Activated naive CD4-positive, alpha-beta T cell treated with anti-CD3 and anti-CD28 coated beads, Interleukin-2, amount 50 U/mL, for 16 hours (primary cell): ENCODE measurements at places on chromosomes 5 and 9.
A peak's percentile ranks its signal among the peaks of the same experiment; 100 is the strongest.

DNA sequence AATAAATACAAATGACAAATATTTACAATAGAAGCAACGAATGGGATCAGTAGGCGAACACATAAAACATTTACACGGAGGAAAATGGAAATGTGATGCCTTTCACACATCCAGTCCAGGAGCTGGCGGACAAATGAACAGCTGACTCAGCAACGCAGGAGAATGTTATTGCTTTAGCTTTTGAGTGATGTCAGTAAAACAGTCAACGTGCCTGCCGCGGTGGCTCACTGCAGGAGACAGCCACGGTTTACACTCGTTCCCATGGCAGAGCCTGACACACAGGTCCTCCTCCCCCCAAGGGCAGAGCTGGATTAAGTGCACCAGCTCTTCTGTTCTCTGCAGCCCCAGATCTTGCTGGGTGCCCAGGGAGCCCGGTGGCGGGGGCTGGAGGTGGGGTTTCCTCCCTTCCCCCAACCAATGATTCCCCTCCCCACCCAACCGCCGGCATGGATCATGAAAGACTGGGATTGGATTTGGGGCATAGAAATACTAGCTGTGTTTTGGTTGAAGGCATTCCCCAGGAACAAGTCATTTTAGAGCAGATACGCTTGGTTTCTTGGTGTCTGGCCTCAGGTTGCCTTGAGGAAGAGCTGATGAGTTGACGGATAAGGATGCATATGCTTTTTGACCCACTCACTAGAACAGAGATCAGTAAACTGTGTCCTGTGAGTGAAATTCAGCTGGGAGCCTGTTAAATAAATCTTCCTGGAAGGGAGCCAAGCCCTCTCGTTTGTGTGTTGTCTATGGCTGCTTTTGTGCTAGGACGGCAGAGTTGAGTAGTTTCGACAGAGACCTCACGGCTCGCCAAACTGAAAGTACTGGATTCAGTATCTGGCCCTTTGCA, 12.5 kb downstream of the STC2 start:
- DNase-seq, result no peak

DNA sequence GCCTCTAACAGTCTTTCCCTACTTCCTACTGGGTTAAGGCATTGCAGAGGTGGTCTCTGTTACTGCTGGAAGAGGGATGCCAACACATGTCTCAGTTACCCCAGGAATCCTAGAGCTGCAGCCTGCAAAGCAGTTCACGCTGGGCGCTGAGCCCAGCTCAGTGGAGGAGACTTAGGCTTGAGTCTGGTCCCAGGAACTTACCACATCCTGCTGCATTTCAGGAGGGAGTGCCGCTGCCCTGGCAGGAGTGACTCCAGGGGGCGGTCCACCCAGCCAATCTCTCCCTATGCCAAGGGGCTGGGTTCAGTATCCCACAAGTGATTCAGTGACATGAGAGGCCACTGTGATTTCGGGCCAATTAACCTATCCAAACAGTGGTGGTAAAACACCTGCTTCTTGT, 7.6 kb downstream of the TTC16 start:
- no peak for DNase-seq

DNA sequence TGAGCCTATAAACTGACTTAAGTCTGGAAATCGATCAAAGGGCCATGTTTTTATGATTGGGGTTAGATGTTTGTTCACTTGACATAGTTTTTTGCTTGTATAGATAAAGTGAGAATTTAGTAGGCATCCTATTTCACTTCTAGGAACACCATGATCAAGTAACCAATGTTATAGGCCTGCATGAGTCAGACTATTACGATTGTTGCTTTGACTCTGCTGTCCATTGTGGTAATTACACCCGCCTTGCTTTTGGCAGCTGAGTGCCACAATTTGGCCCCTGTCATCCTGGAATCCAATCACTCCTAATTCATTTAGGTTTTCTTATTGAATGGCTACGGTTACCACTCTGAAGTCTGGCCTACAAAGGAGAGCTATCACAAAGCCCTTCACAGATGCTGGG, 67.8 kb upstream of the IL33 start:
- no peak for DNase-seq

DNA sequence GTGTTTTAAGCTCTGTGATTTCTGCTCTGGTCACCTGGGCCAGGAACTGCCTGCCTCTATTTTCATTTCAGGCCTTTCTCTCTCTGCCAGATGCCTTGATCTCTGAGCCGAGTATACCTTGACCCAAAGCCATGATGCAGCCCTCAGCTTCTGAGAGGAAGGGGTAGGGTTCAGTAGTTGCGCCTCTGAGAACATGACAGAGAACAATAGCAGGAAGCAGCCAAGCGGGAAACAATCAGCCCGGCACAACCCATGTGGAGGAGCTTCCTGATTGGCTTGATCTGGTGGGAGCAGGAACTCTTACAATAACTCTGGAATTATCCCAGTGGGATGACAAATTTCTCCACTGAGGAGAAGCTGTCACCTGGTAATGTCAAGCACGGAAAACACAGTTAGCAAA, 127.4 kb downstream of the PALM2AKAP2 start:
- DNase-seq, result no peak

GRCh38 chr5:167721926-167722440, 569.5 kb upstream of the WWC1 start:
- DNase-seq, result no peak

- DNase-seq, result no peak
These were observed 529 bp upstream of the NRARP start for GRCh38 chr9:137302449-137303150.

- no peak for DNase-seq
These were observed 616.1 kb upstream of the RGMB start for GRCh38 chr5:98157368-98157767.

GRCh38 chr5:160312134-160312959, at the start of gene CCNJL:
Gene CCNJL (minus strand): TSS chr5:160312564. CDS start chr5:160311923, 641 bp downstream.
- no peak for DNase-seq

DNA sequence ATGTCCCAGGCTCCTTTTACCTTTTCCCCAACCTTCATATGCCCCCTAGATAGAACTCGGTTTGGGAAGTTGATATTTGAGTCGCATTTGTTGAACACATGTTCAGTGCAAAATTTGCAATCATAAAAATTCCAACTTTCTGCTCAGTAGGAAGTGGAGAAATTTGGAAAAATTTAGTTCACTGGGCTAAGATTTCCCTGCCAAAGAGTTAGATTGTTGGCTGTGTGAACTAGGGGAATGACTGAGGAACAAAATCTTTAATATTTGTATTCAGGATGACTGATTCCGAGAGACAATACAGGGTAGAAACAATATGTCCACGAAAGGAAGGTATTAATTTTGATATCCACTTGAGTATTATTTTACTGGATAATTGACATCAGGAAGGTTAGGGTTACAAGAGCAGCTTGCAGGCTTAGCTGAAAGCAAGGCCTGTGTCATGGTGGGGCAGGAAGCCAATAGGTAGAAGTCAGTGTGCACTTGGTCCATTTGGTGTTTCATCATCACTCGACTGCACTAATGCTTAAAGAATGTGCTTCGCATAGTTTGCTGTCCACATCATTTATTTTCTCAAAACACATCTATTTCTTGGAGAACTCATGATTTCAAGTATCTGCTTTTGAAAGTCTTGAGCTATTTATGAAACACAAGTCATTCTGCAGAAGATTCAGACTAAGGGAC, 59.4 kb upstream of the GNA14 start:
- no peak for DNase-seq

- DNase-seq, result no peak
These were observed 13.6 kb downstream of the LCN10 start for GRCh38 chr9:136729144-136729543.

DNA sequence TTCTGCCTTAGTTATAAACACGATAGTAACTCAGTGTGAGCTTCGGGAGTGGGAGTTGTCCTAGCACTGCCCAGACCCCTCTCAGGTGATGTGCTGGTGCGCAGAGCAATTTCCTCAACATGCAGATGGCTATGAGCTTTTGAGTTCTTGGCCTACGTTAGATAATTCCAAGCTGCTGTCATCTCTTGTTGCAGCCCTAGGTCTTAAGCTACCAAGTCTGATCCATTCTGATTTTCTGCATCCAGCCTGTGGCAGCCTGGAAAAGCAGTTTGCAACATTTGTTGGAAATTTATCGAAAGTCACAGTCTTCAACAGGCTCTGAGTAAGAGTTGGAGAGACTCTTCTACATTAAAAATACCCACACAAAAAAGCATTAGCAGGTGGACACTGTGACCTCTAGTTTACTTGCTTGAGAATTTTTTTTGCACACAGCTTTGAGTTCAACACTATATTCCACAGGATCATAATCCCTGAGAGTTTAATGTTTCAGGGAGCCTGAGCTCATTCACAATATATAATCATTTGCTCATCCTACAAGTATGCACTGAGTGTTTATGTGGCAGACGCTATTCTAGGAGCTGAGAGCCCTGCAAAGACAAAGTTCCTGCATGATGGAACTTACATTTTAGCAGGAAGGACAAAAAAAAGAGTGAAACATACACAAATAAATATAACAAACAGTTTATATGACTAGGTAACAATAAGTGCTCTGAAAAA, 91.6 kb downstream of the UBE2QL1 start:
- DNase-seq, result no peak

DNA sequence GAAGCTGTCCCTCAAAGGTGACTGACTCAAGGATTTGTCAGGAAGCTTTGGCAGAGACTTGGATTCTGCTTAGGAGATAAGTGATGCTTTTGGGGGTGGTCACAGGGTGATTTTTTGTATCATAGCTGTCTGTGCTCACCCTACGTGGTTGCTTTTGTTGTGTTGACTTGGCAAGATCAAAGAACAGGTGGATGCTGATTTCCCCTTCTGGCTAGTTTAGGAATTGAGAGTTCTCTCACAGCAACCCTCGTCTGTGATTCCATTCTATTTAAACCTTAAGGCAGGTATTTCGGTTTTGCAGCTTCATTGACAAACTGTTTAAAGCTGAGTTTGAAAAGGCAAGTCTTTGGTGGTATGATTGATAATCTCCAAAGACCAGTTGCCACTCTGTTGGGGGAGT, 27.2 kb downstream of the ARHGAP26 start:
- no peak for DNase-seq

- DNase-seq, result peak; percentile 25
These were observed 86.7 kb downstream of the SLC1A3 start for GRCh38 chr5:36692791-36693763.

- DNase-seq, result no peak
These were observed 1.3 kb downstream of the GPSM1 start for GRCh38 chr9:136328622-136329041.

DNA sequence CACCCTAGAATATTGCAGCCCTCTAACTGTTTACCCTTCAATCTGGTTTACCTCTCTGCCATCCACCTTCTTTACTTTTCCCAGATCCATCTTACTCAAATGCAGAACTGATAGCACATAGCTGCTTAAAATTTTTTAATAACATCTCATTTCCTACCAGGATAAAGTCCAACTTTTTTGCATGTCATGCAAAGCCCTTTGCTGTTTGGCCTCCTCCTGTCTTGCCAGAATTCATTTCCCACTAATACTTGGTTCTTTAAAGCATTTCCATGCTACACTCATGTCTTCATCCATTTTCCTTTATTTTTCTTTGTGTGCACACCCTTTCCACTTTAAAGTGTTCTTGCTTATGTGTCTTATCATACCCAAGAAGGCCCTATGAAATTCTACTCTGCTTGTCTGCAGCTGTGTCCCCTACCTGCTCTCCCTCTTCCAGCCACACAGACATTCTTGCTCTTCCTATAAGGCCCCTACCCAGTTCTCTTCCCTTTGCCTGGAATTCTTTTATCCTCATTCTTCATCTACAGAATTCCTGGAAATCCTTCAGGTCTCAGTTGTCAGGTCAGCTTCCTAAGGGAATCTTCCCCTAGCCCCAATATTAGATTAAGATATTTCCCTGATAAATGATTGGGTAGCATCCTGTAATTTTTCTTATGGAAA, 50.3 kb downstream of the TLE4 start:
- DNase-seq, result no peak

DNA sequence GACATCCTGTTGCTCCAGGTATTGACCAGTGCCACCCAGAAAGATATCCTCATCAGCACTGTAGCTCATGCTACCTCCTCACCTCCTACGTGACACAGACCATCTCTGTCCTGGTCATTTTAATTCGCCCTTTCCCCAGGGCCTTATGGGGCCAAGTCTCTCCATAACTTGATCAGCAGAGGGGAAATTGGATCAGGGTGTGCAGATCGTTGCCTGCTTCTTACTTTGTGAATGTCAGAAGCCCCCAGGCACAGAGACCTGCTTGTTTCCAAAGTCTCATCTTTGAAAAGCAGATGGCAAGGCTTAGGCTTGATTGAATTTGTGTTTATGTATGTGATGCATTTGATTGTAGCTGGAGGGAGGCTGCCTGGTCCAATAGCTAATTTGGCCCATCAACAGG, 8.8 kb upstream of the DBH start:
- no peak for DNase-seq
